Activated naive CD4-positive, alpha-beta T cell treated with Interleukin-2 at 50 U/mL for 16 hours (primary cell): ENCODE measurements at places on chromosomes 6 and 20.

DNA sequence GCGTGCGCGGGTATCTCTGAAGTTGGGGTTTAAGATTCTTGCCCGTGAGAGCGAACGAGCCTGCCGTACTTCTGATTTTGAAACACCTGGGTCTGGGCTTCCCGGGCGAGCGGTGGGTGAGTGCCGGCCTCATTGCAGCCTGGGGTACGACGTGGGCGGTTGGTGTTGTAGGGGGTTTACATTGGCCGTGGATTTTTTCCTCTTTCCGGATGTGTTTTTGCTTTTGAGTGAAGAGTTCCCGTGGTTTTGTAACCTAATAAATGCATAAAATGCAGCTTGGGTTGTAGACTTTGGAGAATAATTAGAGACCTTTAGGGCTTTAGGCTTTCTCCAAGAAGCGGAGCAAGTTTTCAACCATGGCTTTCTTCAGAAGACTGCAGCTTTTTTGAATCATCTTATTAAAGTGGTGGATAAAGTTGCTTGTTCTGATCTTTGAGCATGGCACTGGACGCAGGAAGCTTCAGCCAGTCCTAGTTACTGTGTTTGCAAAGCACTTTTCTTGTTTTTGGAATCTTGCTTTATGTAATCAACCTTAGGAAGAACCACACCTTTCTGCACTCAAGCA lies 314 bp downstream of the FARS2 start:
- DNase-seq: no peak

GRCh38 chr6:96911171-96911570 lies 13.4 kb upstream of the KLHL32 start:
- DNase-seq: no peak

DNA sequence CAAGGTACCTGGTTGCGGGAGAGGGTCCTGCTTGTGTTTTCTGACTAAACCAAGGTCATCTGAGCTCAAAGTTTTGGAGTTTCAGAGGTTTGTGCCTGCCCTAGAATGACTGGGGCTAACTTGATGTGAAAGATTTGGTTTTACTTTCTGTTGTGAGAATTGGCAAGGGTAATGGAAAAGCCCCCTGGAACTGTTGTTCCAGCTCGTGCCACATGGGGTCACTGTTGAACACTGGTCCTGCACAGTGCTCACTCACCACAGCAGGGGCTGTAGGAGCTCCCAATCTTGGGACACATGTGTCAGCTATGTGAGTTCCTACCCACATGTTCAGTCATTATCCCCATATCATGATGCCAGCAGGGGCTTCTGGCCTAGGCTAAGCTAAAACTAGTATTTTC lies 6.5 kb downstream of the TGM6 start:
- peak; percentile 52 for DNase-seq

GRCh38 chr6:24145690-24146131 lies 19.7 kb downstream of the NRSN1 start:
- no peak for DNase-seq

- no peak for DNase-seq
Observed at GRCh38 chr6:5046430-5046829, 38.7 kb upstream of the PPP1R3G start.

DNA sequence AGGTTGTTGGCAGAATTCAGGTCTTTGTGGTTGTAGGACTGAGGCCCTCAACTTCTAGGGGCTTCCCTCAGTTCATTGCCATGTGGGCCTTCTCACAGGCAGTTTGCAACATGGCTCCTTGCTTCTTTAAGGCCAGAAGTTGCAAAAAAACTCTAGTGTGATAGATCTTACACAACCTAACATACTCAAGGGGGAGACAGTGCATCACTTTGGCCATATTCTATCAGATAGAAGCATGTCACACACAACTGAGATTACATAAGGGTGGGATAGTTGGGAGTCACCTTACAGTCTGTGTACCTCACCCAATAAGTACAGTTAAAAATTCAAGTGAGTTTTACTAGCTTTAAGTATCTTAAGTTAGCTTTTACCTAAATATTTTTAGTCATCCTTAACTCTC lies 1.6 kb downstream of the SIRPD start:
- DNase-seq: no peak
